ENCODE measurements at places on chromosomes 16 and 17.

GRCh38 chr17:9199571-9200551 lies 178.6 kb downstream of the NTN1 start:
- DNase-seq, result no peak

DNA sequence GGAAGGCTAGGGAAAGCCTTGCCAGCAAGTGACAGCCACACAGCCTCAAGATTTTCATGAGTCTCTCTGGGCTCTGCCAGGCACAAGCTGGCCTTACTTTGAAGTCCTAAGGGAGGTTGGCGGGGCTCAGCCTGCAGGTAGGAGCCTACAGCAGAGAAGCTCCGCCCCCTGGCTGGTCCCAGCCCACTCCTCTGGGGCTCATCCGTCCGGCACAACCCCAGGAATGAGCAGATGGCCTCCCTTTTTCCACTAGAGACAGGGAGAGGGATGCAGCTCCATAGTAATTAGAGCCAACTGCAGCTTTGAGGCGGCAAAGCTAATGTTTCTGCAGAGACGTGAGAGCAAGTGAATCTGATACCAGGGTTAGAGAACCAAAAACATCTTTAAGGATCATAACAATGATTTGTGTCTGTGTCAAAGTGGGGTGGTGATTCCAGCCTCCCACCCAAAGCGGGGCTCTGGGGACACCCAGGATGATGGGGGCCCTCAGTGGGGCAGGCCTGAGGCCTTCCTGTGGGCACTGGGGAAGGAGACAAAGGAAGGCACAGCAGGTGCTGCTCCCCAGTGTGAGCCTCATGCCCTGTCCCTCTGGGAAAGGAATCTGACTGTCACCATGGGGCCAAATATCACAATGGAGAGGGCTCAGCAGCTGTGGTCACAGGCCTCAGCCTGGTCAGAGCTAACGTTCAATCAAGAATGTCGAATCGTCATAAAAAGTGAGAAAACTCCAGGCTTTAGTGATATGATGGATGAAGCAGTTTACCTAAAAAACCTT lies 61.5 kb downstream of the RBFOX3 start:
- DNase-seq, result no peak

DNA sequence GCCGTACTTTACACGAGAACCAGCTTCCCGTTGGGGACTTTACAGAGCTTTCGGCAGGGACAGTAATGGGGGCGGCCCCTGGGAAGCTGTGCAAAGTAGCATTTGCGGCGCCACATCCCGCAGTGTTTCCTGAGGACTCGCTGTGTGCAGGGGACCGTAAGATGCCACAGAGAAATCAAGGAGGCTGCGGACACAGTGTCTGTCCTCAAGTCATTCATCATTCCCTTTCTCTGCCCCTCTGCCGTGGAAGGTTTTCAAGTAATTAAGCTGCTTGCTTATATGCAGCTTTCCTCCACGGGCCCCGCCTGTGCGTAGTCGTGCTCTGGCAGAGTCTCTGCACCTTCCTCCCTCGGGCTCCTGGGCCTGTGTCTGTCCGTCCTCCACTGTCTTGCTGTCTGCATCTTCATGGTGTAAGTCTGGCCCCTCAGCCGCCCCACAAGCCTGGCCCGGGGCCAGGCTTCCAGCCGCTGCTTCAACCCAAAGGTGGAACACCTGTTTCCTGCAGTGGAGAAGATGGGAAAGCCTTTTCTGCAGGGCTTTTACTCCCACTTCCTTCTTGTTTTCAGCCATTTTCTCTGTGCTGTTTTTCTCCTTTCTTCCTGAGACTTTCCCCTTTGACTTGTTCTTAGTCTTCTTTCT lies 216.9 kb upstream of the CHMP6 start:
- peak; percentile 46 for DNase-seq

DNA sequence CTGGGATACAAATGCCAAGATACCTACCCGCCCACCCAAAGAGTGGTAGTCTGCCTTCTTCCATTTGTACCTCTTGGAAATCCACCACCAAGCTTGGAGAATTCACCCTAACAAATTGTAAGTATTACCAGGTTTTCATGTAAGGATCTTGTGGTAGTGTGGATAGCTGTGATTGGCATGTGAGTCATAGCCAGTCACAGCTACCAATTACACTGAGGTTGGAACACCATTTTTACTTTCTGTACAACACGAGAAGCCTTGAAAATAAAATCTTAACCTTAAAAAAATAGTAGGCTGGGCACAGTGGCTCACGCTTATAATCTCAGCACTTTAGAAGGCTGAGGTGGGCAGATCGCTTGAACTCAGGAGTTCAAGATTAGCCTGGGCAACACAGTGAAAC lies 18.5 kb upstream of the SLC35G3 start:
- DNase-seq, result no peak

Measured in sciatic nerve (tissue), 2 donors.